Fibroblast of skin of right biceps (primary cell): ENCODE measurements at places on chromosomes 6 and 20.

- no peak for DNase-seq
Measured at GRCh38 chr6:86973088-86973487, 35.8 kb downstream of the HTR1E start.

DNA sequence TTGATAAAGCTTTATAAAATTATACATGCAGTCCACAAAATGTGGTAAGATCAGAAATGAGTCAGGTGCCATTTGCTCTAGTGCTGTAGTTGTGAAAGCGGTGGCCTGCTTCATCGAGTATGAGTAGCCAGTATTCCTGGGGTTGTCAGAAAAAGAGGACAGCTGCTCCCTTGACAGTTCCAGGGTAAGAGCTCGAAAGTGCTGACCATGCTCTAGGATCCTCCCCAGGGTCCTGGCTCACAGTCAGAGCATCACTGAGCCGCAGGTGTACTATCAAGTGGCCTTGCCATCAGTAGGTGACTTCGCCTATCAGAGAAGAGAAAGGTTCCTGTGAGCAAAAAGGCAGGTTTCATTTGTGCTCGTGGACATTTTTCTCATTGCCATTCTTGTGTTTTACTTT is 3.6 kb downstream of the BTBD3 start:
- no peak for DNase-seq

- no peak for DNase-seq
Measured at GRCh38 chr6:137226697-137227096, 7.5 kb upstream of the IFNGR1 start.

DNA sequence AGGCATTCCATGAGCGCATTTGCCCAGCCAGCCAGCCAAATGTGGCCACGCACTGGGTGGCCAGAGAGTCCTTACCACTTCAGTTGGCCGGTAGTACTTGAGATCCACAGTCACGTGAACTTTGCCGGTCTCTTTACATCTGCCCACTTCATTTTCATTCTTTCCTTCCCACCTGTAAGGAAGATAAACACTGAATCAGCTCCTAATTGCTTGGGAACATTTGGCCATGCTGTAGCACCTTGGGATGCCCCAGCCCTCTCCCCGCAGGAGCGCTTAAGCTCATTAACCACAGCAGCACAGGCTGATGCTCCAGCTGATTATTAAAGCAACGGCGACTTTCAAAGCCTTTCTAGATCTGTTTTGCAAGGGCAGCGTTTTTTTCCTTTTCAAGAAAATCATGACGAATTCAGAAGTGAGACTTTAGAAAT is 116.6 kb downstream of the FOXC1 start:
- no peak for DNase-seq

- DNase-seq, result no peak
Measured at GRCh38 chr20:20073801-20074371, 21.6 kb downstream of the CFAP61 start.

- DNase-seq, result no peak
Measured at GRCh38 chr6:133767357-133767970, 121.4 kb upstream of the TCF21 start.

- no peak for DNase-seq
Measured at GRCh38 chr20:8943631-8944030, 125.3 kb upstream of the PLCB4 start.

- DNase-seq, result no peak
Measured at GRCh38 chr6:56793938-56794337, 151.2 kb upstream of the DST start.

GRCh38 chr20:38430679-38431325 is 4.3 kb downstream of the SNHG17 start:
- DNase-seq, result no peak

DNA sequence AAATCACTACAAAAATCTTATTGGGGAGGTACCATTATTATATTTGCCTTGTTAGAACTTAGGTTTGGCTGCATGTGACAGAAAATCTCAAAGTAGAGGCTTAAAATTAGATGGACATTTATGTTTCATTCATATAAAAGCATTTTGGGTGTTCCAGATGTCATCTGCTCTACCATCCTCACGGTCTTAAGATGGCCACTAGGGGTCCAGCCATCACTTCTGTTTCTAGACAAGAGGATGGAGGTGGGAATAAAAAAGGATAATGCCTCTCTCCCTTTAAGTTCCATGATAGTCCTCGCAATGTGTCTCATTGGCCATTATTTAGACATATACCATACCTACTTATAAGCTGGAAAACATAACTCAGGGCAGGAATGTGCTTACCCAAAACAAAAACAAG is 929.5 kb downstream of the KIF16B start:
- no peak for DNase-seq

DNA sequence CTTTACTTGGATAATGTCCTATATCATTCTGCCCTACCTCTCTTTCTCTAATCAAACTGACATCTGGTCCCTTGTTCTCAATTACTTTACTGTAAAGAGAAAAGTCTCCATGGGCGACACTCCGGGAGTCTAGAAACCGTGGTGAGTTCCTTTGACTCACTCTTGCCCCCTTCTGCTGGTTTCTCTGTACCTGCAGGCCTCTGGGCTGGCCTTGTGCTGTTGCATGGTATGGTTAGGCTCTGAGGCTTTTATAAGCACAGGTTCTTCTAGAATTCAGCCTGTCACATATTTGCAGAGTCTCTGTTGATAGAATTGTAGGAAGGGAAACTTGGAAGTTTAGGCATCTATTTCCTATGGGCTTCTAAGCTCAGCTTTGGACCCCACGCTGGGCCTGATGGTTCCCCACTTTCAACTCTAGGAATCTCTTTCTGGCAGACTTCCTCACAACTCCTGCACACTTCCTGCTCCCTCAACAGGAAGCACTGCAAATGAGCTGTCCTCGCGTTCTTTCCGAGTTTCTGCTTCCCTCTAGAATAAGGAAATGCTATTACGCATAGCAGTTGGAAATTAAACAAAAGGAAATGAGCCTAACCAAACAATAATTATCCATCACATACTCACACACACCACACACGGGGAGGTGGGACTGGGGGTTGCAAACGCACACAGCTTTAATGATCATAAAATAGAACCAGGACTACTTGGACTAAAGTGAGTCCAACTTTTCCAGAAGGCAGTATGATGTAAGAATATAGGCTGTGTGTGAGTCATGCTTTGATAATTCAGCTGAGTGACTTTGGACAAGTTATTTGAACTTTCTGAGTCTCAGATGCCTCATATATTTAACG is 683.3 kb downstream of the QKI start:
- DNase-seq, result peak; percentile 86

GRCh38 chr20:24955045-24955444 is 6.0 kb downstream of the CST7 start:
- DNase-seq, result no peak

- no peak for DNase-seq
Measured at GRCh38 chr6:53290537-53291510, 57.9 kb downstream of the ELOVL5 start.

- peak; percentile 70 for DNase-seq
Measured at GRCh38 chr6:31070711-31071197, 41.6 kb downstream of the C6orf15 start.

DNA sequence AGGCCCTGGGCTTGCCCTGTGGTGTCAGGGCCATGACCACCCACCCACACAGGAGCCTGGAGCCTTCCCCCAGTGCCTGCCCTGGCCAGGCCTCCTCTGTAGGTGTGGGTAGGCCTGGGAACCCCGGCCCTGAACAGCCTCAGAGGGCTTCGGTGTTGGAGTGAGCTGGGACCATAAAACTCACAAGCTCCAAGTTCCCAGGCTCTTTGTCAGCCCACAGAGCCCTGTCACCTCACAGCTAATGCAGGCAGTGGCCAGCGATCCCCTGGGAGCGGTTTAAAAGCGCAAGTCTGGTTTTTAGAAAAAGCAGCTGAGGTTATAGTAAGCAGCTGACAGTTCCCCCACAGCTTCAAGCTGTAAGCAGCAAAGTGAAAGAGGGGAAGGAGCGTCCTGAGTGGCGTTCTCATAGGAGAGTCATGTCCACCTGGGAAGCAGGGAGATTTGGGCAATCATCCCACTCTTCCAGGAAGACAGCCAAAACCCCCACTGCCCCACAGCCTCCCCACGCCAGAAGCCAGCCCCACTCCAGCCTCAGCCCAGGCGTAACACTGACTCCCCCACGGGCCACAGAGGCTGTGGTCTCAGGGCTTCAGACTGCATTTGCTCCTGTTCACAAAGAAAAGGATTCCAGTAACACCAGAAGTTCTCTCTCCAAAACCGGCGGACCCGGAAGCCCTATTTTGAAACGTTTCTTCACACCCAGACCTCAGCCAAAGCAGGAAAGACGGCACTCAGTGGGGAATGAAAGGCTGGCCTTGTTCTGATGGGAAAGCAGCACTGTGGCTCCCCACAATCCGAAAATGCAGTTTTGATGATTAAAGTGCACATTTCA is 34.3 kb upstream of the FOXC1 start:
- peak; percentile 47 for DNase-seq

- peak; percentile 78 for DNase-seq
Measured at GRCh38 chr6:144013486-144013909, 5.4 kb upstream of the PLAGL1 start.

- DNase-seq, result no peak
Measured at GRCh38 chr6:42978487-42978838, 518 bp downstream of the PEX6 start.

DNA sequence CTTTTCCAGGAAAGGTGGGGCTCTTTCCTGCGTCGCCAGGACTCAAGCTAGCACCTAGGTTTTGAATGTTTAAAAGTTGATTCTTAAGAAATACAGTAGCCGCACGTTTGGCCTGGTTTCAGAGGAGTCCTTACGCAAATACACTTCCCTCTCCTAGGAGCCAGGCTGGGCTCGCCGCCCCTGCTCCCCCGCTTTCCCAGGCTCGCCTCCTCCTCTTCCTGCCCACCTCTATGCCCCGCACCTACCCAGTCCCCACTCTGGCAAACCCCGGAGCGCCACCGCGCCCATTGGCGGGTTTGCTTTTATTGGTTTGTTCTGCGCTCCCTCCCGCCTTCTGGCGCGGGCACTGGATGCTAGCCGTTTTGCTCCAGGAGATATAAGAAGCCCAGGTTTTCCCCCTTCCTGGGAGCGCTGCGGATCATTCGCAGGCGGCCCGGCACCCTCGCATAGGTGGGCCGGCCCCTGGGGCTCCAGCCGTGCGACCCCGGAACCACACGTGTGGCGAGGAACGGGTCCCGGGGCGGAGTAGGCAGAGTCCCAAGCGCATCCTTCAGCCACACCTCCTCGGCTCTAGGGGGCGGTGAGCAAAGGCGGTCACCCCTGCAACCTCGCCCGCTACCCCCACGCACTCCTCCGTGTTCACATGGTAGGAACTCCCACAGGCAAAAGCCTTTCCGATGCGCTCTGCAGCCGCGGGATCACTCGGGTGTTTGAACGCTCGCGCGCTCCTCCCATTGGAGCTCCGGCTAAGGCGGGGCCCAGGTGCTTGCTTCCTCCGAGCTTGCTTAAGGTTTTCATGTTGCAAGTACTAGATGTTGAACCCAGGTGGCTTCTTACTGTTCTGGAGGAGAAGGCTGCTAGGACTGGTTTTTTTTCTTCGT is 119.0 kb downstream of the RTN4IP1 start:
- DNase-seq, result peak; percentile 76

DNA sequence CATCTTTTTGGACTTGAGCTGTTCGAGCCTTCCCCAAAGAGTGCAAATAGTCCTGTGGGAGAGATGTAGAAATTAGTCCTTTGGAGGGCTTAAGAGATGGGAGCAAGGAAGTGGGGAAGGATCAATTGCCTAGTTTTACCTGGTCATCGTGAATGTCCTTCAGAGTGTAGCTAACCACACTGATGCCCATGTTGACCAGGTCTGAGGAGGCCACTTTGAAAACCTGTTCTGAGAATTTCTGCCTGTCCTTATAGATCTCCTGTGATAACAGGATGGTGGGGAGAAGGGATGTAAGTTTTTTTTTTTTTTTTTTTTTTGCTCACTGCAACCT is 2.0 kb downstream of the FLOT1 start:
- DNase-seq, result no peak

GRCh38 chr6:87742106-87742505 is 40.1 kb upstream of the AKIRIN2 start:
- DNase-seq, result no peak

DNA sequence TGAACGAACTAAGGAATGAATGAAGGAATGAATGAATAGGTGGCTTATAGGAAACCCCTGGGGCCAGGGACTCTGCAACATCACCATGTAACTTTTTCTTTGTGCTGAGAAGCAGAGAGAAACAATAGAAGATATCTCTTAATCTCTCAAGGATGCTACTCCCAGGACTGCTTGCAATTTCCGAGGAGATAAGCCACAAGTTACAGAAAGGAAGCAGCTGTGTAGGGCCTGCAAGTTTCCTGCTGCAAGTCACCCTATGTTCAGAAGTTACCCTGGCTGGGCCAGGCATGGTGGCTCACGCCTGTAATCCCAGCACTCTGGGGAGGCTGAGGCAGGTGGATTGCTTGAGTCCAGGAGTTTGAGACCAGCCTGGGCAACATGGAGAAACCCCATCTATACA is 7.3 kb upstream of the MAVS start:
- no peak for DNase-seq
